ENCODE measurements at places on chromosomes 3 and 15.
A peak's percentile ranks its signal among the peaks of the same experiment; 100 is the strongest.

GRCh38 chr3:61894988-61895935 lies 333.9 kb downstream of the PTPRG start:
- DNase-seq: peak; percentile 86

GRCh38 chr3:124923833-124924232 lies 10.7 kb downstream of the MUC13 start:
- no peak for DNase-seq

- no peak for DNase-seq
Observed at GRCh38 chr15:66863390-66864085, 161.5 kb downstream of the SMAD6 start.

GRCh38 chr3:152202976-152203626 lies 65.6 kb upstream of the MBNL1 start:
- DNase-seq: no peak

DNA sequence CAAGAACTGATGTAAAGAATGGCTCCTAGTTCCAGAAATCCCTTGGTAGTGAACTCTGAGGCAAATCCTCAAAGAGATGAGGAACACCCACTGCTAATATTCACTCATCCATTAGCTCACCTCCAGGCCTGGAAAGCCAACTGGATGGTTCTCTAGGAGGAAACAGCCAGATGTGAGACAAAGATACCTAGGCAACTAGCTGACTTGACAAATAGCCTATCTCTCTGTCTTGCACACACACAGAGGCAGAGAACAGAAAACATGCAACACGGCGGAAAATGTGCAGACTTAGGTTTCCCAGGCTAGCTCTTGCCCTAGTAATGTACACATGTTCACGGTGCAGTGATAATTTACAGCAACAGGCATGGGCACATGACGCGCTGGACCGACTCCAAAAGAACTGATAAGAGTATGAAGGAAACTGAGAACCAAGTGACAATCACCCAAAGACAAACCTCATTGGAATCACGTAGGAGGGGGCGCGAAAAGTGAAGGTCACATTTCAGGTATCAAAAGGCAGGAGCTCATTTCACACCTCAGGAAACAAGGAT lies 318.1 kb downstream of the FOXP1 start:
- no peak for DNase-seq

DNA sequence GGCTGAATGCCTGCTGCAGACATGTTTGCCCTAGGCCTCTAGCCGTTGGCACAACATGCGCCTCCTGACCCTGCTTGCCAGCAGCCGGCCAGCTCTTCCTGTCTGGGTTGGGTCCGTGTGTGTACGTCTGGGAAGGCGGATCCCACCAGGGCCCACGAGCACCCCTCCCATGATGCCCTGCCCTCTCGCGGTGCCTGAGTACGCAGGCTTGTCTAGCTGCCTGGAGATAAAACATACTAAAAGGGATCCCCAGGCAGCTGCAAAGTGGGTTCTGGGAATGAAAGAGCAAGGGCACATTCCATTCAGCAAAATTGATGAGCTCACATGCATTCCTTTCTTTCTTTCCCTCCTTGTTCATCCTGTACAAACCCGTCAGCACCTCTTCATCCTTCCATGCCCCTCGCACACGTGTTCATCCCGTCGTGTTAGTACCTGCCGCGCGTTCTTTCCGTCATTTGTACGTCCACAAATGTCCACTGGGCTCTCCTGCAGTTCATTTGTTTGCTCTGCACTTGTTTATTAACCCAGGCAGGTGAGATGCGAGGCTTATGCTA lies 74.3 kb downstream of the FBLN2 start:
- DNase-seq: peak; percentile 60

- DNase-seq: peak; percentile 96
Observed at GRCh38 chr15:65804252-65804931, 12.3 kb upstream of the DENND4A start.

- no peak for DNase-seq
Observed at GRCh38 chr3:197114007-197114406, 84.4 kb upstream of the MELTF start.

GRCh38 chr3:40557575-40558161 lies 32.9 kb downstream of the ZNF621 start:
- DNase-seq: peak; percentile 22

- no peak for DNase-seq
Observed at GRCh38 chr3:108089579-108089978, 1.3 kb downstream of the CD47 start.
